AG04450 (cell line): ENCODE measurements at places on chromosomes 4 and X.

GRCh38 chr4:38609614-38610013, 54.4 kb upstream of the KLF3 start:
- DNase-seq = no peak

DNA sequence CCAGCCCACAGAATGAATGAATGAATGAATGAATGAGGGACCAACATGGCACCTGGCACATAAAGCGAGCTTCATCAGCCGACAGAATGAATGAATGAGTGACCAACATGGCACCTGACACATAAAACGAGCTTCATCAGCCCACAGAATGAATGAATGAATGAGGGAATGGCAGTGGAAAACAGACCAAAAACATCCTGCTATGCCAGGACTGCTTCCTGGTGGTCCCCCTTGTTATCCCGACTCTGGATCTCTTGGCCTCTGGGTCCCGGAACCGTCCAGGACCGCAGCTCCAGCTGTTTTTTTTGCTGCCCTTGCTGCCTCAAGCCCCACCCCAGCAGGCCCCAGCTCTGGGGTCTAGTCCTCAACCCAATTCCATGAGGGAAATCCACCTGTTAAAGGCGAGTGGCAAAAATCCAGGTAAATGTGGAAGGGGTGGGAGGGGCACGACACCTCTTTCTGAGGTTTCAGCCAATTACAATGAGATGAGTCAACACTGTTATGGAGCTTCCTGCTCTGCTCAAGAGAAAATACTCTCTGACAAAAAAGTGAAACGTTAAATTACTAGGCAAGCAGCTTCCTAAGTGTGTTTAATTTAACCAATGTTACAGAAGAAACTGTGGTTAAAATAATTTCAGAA, 72.0 kb upstream of the MTNR1A start:
- DNase-seq = no peak

DNA sequence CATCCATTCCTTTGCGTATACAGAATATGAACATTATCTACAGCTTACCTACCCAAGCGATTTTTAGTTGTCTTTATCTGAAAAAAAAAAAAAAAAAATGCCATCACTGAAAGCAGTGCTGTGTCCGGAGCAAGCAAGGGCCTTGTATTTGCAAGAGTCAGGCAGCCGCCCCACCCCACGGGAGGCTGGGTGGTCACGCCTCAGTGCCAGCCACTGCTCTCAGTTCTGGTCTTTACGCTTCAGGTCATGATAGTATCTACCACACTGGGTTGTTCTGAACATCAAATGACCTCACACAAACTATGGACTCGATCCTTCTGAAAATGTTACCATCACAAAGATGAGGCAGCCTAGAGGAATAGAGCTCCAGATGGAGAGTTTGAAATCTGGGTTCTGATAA, 62.7 kb upstream of the HELT start:
- no peak for DNase-seq

DNA sequence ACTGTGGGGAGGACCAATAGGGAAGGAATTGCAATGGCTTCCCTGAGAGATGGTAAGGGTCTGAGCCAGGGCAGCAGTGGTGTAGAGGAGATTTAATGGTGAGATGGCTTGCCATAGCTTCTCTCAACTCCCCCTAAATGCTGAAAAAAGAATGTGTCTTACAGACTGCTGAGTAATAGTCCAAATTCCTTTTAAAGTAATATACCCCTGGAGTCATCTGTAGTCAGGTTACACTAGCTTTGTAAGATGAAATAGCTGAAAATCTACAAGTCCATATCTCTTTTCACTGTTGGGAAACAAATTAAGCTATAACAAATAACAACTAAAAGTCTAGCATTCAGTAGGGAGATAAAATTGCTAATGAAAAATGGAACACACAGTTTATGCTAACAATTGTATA, 33.5 kb downstream of the MAPK10 start:
- no peak for DNase-seq

GRCh38 chr4:87575408-87575807, 32.9 kb upstream of the DSPP start:
- no peak for DNase-seq

- DNase-seq = no peak
Observed at GRCh38 chrX:19555236-19555635, 39.9 kb upstream of the MAP3K15 start.

GRCh38 chr4:34202154-34202553, 2042.2 kb downstream of the ARAP2 start:
- DNase-seq = no peak

GRCh38 chr4:188732131-188732530, 592.9 kb downstream of the TRIML1 start:
- DNase-seq = no peak

DNA sequence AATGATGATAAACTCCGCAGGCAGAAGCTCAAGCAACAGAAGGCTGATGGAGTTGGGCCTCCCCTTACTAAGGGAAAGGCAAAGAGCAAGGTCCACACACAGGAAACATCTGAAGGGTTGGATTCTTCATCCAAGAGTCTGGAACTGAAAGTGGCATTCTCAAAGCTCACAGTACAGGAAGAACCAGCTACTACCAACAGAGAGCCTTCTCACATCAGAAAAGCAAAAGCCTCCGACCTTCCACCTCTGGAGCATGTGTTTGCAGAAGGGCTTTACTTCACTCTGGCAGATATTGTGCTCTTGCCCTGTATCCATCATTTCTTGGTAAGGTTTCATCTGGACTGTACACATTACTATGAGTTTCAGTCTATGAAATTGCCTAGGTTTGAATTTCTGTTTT, 10.6 kb downstream of the GSTCD start:
- DNase-seq = no peak

DNA sequence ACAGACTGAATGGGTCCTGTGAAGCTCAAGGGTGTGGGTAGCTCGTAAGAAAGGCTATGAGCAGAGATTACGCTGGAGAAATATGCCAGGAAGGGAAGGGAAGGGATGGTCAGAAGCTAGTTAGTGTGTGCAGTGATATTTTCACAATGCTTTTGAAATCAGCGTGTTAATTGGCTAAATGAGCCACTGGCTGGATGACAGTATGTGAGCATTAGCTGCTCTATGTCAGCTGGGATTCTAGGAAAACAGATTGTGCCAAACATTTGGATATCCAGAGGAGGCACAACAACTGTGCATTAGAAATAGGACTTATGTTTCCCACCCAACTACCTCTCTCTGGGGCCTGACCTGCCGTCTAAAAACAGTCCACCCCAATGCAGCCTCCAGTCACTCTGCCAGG, 168.5 kb downstream of the DHRSX start:
- no peak for DNase-seq

DNA sequence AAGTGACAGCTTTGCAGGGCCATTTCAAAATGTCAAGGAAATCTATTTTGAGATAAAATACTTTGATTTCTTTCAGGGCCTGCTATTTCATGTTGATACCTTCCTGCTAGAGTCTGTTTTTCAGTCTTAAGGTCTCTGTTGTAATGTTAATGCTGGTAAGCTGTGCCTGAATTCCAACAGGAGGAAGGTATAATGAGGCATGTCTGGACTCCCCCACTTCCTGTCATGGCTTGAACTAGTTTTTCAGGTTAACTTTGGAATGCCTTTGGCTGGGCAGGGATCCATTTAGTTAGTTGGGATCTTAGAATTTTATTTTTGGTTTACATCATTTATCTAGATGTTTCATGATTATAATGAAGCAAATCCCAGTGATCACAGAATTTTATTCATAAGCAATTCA, 279.0 kb downstream of the CFAP47 start:
- DNase-seq = no peak

- DNase-seq = no peak
Observed at GRCh38 chr4:153322791-153323190, 21.7 kb upstream of the MND1 start.

GRCh38 chr4:22192084-22192511, 243.5 kb upstream of the KCNIP4 start:
- DNase-seq = no peak

GRCh38 chrX:129655547-129656249, 942 bp upstream of the APLN start:
- no peak for DNase-seq

GRCh38 chr4:21792736-21793135, 155.8 kb downstream of the KCNIP4 start:
- no peak for DNase-seq

DNA sequence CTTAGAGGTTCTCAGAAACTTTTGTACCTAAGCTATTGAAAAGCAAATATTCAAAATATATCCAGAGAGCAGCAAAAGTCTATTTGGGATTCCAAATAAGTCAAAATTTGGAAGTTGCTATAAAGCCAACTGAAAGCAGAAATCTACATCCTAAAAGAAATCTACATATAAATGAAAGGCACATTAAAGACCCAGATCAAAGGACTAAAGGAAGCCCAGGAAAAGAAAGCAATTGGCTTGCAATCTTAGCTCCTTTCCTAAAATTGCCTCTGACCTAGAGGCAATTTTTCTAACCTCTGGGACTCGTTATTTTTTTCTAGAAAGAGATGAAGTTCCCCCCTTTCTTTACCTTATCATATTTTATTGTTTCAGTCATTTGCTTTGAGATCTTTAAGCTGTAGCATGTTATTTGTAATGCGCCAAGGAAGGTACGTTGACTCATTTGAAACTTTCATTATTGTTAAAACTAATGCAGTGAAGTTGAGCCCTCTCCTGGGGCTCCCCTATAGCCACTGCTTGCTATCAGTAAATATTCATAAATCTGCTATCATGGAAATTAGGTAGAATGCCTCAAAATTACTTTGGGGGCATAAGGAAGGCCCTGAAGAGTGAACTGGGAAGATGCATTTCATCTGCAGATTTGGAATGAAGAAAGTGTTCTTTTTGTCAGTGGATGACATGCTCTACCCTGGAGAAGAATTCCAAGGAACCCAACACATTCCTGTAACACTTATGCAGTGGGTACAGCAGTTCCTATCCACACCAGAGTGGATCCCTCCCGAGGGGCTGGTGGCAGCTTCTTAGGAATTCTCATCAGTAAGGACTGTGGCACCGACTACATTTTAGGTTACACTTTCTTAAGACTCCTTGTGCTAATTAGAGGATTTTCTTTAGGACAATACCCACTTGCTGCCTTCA, 177.8 kb upstream of the IGFBP7 start:
- DNase-seq = no peak
